ENCODE measurements at places on chromosomes 16 and 17. TPM values are rescaled to one million over a fixed set of nuclear protein-coding genes. Genes with fewer than 3 reads are reported as not detected.

GRCh38 chr17:8857919-8858318, 9.6 kb downstream of the PIK3R6 start:
- DNase-seq, result peak; percentile 87

DNA sequence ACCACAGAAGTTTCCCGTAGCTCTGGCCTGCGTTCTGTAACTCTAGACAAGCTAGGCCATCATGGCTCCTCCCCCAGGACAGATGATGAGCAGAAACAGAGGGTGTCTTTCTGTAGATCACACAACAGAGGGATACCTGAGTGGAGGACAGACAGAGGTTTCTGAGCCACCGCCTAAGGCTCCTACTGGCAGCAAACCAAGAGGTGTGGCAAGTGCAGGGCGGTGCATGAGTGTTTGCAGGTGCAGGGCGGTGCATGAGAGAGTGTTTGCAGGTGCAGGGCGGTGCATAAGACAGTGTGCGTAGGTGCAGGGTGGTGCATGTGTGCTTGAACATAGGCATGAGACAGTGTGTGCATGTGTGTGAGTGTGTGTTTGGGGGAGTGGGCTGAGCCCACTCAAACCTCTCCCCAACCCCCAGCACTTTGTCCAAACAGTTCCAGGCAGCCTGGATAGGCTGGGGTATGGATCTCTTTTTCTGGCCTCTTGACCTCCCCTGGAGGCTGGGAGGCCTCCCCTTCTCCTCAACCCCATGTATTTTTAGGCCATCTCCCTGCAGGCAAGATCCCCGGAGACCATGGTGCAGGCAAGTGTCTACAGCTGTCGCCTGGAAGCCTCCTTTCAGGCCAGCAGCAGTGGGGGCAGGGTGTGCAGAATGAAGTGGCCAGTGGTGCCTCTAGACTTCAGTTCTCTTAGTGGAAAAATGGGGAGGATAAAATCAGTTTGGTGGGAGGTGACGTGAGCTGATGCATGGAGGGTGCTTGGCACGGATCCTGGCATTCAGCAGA, 53.4 kb upstream of the CBX4 start:
- DNase-seq, result no peak

DNA sequence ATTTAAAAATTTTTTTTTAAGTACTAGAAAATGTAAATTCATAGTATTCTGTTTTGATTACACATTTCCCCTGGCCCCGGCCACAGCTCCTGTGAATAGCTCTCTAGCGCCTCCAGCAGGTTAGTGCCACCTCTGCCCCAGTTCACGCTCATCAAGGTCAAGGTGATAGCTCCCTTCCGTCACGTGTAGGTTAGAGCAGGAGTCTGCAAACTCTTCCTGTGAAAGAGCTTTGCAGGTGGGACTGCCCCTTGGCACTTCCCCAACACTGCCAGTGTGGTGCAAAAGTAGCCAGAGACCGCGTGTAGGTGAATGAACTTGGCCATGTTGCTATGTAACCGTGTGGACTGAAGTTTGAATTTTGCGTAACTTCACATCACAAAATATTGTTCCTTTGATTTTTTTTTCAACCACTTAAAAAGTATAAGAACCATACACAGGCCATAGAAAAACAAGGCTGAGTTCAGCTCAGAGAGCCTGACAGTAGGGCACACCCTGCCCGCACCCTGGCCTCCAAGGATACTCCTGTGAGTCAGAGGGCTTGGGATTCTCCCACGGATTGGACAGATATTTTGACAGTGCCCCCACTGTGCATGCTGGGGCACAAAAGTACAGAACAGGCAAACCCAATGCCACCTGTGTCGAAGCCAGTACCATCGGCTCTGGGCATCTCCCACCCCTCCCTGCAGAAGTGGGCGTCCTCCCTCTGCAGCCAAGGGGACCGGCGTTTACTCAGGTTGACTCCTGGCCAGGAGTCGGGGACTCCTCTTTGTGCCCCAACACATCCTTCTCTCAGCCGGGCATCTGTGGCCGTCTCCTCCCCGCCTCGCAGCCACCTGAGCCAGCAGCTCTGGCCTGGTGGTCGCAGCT, 92.0 kb upstream of the CHMP6 start:
- peak; percentile 58 for DNase-seq

DNA sequence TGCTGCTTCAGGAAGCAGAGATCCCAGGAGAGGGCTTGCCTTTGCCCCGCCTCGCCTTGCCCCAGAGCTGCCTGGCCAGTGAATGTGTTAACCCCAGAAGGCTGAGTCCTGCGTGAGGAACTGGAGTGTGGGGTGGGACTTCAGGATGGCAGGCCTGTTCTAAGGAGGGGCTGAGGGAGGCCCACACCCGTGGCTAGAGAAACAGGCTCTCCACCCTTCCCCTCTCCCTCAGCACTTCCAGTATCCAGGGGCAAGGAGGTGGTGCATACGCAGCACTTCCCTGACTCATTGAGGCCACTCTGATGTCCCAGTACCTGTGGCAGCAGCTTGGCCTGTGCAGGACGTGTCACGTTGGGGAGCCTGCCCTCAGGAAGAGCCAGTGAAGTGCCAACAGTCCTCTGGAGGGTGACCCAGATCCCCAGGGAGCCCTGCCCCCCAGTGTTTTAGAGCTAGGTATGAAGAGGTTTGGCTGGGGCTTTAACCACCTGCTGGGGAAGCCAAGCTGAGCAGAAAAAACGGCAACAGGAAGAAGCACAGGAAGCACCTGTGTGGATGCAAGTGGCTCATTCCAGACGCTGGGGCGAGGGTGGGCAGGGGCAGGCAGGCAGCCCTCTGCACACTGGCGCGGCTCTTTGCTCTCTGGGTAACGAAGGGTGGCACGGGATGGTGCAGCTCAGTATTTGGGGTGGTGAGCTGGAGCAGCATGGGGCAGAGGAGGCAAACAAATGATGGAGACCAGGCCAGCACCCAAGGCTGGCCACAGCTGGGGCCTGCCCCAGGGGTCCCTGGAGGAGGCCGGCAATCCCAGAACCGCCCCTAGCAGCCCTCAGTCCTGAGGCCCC, 14.7 kb upstream of the CTCF start:
- DNase-seq, result no peak

DNA sequence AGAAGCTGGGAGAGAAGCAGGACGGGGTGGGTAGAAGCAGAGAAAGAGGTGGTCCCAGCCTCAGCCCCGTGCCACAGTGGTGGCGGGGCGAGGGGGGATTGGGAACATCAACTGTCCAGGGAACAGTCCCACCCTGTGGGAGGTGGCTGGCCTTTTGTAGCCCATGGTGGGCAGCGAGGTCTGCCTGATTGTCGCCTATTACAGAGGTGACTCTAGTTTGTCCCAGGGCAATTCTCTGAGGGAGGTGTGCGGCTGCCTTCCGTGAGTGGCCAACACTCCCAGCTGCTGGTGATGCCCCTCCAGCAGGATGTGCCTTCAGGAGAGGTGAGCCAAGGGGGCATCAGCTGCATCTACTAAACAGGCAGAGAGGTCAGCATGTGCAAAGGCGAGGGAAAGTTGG, 5.0 kb upstream of the BRD7 start:
- no peak for DNase-seq

- DNase-seq, result no peak
These were observed 2.0 kb upstream of the DNAI2 start for GRCh38 chr17:74271901-74272561.

GRCh38 chr16:68265078-68265920, 973 bp downstream of the SLC7A6 start:
- DNase-seq, result peak; percentile 88

DNA sequence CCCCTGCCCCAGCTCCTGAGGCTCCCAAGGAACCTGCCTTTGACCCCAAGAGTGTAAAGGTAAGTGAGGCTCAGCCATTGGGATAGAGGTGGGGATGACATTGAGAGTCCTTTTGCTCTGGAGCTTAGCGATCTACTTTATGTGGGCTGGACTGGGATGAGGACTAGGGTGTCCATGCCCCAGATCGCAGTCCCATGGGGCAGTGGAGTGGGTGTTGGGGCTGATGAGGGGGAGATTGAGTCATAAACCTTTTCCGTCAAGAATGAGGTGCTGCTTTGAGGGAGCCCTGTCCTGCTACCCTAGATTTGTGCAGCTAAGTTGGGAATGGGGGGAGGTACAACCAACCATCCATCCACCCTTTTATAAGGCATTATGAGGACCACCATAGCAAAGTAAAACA, 351 bp downstream of the MYL4 start:
- no peak for DNase-seq

- DNase-seq, result no peak
These were observed 61.2 kb upstream of the RBFOX1 start for GRCh38 chr16:7271486-7271885.

USP6 gene
- 0.30 TPM for polyA plus RNA-seq

Data from GM23248 (cell line).